ENCODE measurements at places on chromosomes 2 and 18.

GRCh38 chr2:9806656-9807055, 36.6 kb upstream of the TAF1B start:
- no peak for DNase-seq

DNA sequence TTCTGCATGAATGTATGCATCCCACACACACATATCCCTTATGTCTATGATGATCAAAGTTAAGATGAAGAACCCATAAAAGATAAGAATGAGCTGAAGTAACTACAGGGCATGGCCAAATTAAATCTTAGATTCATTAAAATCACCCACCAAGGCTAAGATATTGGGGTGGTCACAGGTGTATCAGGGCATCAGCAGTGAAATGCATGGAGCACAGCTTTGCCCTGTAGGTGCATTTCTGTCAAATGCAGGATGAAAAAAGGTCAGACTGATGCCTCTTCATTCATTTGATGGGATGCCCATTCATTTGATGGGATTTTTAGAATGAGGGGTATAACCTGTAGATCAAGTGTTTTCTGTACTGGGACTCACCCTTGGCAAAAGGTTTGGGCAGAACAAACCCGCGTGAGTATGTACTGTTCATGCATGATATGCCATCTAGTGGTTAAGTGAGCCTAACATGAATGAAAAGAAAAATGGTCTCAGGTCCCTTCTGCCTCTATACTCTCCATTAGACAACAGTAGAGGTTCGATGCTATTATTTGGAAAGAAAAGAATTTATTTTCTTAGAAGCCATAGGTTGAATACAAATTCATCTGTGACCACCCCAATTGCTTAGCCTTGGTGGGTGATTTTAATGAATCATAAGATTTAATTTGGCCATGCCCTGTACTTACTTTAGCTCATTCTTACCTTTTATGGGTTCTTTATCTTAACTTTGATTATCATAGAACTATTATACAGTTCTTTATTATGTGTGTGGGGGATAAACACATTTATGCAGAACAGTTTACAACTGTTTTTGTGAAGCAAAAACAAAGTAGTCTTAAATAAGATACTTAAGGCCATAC, 43.2 kb upstream of the NOSTRIN start:
- peak; percentile 40 for DNase-seq

- no peak for DNase-seq
Observed at GRCh38 chr2:16101196-16101595, 160.8 kb downstream of the MYCN start.

DNA sequence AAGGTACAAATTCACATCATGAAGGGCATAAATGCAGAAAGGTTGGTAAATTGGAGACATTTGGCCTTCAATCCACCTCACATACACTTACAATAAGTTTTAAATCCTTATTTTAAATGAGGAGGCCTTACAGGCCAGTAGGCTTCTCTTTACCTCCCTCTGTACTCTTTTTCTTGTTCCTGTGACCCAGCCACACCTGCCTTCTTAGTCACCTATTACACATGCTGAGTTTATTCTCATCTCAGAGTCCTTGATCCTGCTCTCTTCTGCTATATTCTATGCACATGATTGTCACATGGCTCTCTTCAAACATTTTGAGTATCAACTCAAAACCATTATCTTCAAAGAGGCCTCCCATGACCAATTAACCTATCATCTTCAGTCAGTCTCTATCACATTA, 491.5 kb downstream of the SATB2 start:
- DNase-seq, result no peak

GRCh38 chr2:32962690-32963089, 15.9 kb downstream of the LTBP1 start:
- no peak for DNase-seq

DNA sequence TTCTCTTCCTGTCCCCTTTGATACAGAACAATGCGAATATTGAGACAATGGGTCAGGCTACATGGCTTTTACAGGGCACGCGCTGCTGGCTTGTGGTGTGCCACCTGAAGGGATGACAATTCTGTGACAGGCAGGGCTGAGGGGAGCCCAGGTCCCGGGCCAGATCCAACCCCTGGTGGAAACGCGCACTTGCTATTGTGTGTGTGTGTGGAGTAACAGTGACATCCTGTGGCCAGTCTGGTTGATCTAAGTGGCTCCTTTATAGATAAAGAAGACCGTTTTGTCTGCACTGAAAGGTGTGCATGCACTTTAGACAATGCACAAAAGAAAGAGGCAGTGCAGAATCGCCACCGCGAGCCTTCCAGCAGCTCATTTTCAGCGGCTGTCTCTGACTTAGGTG, 273.6 kb downstream of the HRH4 start:
- no peak for DNase-seq

GRCh38 chr2:170587922-170588321, 127.2 kb upstream of the SP5 start:
- no peak for DNase-seq

GRCh38 chr2:42931818-42932195, 139.4 kb upstream of the HAAO start:
- no peak for DNase-seq

DNA sequence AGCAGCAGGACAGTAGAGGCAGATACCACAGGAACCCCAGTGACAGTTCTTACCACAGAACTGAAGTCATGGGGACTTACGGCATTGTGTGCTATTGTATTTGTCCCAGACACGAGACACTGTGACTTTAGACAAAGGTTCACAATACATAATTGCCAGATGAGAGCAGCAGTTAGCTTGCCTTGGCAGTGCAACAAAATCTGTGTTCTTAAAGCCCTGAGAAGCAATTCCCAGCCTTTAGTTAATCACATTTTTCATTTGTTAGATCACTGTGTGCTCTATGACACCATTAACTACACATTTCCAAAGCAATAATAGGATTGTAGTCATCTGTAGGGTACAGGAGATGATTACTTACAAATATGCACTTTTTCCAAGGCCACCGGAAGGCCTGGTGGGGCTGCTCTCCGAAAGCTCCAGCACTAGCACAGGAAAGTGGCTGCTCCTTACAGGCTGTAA, 97.5 kb upstream of the LDLRAD4 start:
- no peak for DNase-seq

GRCh38 chr2:60478660-60479059, 74.8 kb downstream of the BCL11A start:
- no peak for DNase-seq

- DNase-seq, result no peak
Observed at GRCh38 chr2:109591206-109591605, 22.6 kb downstream of the SEPTIN10 start.

- no peak for DNase-seq
Observed at GRCh38 chr18:57431467-57432080, 3.6 kb upstream of the ONECUT2 start.

GRCh38 chr2:26412091-26412673, 10.5 kb downstream of the DRC1 start:
- DNase-seq, result no peak

DNA sequence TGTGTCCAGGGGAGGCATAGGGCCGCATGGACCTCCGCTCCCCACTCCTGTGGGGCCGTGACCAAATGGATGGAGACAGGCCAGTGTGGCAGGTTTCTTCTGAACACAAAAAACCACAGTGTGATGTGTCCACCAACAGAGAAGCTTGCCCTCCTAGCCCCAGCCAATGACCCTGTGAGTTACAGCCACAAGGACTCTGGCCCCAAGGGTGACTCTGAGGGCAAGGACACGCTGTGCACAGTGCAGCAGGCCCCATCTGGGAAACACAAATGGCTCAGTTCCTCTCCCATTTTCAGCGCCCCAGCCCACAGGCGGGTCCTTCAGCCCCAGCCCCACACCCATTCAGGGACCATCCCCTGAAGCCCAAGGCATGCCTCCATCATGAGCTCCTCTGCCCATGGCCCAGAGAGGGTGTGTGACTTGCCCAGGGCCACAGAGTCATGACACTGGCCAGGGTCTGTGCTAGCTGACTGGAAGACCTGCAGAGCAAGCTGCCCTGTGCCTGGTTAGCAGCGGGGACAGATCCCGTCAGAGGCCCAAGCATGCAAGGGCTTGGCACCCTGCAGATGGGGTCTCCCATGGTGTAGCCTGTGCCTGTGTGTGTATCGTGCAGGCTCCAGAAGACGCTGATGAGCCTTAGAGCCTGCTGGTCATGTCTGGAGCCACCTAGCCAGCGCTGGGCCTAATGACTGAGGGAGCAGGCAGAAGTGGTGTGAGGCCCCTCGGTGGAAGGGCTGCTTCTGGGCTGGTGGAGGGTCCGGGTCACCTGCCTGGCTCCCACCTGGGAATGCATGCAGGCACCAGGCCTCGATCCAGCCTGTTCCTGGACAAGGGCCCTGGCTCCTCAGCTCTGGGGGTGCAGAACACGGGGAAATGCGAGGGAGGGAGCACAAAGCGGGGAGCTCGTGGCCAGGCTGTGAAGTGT, 47.7 kb downstream of the HS6ST1 start:
- no peak for DNase-seq

- no peak for DNase-seq
Observed at GRCh38 chr2:216551234-216552068, 52.8 kb downstream of the RPL37A start.

DNA sequence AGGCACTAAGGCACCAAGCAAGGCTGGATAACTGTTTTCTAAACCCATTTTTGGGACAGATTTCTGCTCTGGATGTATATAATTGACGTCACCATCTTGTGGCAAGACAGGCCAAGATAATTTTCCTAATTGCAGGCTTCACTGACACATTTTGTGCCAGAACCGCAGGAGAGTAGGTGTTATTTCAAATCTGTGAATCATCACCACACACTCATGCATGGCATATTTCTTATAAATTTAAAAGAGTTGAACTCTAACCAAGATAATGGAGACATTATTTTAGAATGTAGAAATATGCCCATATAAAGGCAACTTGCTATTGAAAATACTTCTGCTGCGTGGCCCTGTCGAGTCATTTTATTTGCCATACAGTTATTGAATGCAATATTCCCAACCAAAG, 68.3 kb upstream of the ACYP2 start:
- DNase-seq, result no peak

DNA sequence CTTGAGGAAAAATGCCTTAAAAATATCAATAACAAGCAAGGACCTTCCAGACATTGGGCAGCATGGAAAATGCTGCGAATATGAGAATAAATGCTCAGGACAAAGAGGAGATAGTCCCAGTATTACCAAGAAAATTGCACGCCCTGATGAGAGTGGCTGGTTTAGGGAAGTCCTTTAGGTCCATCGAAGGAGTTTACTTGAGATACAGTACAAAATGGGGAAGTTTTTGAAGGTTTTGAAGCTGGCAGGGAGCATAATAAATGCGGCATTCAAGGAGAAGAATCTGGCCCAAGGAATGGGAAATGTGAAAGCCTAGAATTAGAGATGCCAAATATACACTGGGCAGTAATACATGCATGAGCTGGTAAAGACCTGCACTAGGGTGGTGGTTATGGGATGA, 90.2 kb upstream of the SPATS2L start:
- no peak for DNase-seq

DNA sequence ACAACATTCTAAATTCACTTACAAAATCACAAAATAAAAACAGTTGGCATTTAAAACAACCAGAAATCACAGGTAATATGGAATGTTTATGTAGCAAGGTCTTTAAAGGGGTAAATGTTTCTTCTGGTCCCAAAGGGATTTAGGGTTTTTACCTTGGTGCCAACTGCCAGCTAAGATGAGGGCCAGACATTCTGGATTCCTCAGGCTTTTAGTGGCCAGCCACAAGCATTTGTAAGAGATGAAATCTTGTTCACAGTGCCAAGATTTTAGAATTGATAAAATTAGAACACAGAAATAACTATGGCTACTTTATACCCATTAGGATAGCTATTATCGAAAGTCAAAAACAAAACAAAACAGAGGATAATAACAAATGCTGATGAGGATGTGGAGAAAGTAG, 60.4 kb upstream of the CDKL4 start:
- no peak for DNase-seq

- DNase-seq, result no peak
Observed at GRCh38 chr2:221195829-221196228, 376.3 kb downstream of the EPHA4 start.

GRCh38 chr2:200470230-200470629, 39.6 kb downstream of the KCTD18 start:
- no peak for DNase-seq

DNA sequence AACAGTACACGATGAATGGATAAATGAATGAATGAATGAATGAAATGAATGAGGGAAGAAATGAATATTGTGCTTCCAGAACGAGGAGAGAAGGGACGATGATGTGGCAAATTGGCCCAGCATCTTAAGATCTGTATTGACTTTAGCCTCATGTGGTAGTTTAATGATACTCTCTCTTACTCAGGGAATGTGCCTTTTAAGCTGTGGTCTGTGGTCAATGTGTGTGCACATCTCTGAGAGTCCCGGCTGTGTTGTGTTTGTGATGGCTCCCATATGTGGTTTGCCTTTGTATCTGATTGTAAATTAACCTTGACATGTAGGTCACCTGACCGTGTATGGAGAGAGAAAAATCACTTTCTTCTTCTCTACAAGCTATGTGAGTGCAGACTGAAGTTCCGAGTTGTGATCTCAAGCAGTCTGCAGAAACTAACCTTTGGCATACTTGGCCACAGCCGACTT, 91.2 kb downstream of the NEDD4L start:
- peak; percentile 76 for DNase-seq

GRCh38 chr2:98242003-98242402, 104.3 kb upstream of the CNGA3 start:
- DNase-seq, result no peak
